Inflammatory macrophage treated with lipopolysaccharide for 4 hours (primary cell): ENCODE measurements at places on chromosomes 1 and 21.

DNA sequence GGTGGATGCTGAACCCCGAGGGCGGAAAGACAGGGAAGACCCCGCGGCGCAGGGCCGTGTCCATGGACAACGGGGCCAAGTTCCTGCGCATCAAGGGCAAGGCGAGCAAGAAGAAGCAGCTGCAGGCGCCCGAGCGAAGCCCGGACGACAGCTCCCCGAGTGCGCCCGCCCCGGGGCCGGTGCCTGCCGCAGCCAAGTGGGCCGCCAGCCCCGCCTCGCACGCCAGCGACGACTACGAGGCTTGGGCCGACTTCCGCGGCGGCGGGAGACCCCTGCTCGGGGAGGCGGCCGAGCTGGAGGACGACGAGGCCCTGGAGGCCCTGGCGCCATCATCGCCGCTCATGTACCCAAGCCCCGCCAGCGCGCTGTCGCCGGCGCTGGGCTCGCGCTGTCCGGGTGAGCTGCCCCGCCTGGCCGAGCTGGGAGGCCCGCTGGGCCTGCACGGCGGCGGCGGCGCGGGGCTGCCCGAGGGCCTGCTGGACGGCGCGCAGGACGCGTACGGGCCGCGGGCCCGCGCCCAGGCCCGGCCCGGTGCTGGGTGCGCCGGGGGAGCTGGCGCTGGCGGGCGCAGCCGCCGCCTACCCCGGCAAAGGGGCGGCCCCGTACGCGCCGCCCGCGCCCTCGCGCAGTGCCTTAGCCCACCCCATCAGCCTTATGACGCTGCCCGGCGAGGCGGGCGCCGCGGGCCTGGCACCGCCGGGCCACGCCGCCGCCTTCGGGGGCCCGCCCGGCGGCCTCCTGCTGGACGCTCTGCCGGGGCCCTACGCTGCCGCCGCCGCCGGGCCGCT is 20.7 kb downstream of the FOXO6 start:
- DNase-seq, result peak; percentile 9

- DNase-seq, result no peak
Measured at GRCh38 chr21:37297364-37297763, 30.2 kb upstream of the VPS26C start.

GRCh38 chr1:61872206-61872605 is 129.9 kb downstream of the PATJ start:
- no peak for DNase-seq

DNA sequence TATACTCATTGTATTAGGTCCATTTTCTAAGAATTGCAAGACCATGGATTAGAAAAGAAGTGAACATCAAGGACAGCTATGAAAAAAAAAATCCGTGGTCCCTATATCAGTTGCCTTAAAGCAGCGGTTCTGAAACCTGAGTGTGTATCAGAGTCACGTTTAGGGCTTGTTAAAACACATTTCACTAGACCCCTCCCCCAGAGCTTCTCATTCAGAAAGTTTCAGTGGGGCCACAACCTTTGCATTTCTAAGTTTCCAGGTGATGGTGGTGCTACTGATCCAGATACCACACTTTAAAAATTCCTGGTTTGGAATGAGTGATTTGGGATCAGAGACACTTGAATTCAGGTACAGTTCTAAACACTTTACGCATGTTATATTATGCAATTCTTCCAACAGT is 96.1 kb upstream of the PRMT6 start:
- DNase-seq, result no peak
